Smooth muscle cell of the pulmonary artery (primary cell): ENCODE measurements at places on chromosomes 11 and 22. TPM values are rescaled to one million over a fixed set of nuclear protein-coding genes. Genes with fewer than 3 reads are reported as not detected.

Gene KCNQ1
- total RNA-seq: not detected in 2 replicates

Gene FOXRED2
- 10.4 and 14.1 TPM in 2 replicates for total RNA-seq

Gene MFNG
- 0.07 and 0.30 TPM in 2 replicates for total RNA-seq

Gene TESMIN
- 0.10 and 0.26 TPM in 2 replicates for total RNA-seq

Gene VWCE
- 1.4 and 1.9 TPM in 2 replicates for total RNA-seq

Gene MFRP
- not detected in 2 replicates for total RNA-seq

Gene TYR
- not detected in 2 replicates for total RNA-seq

Gene USP2
- total RNA-seq: 0.33 TPM in 2 replicates

Gene GLYAT
- total RNA-seq: not detected in 2 replicates

Gene WBP2NL
- 0.52 and 0.73 TPM in 2 replicates for total RNA-seq

Gene CARS1
- total RNA-seq: 71.2 and 85.3 TPM in 2 replicates

Gene WNT11
- total RNA-seq: 0.52 TPM in 1 of 2 replicates, not detected in the other

Gene MEN1
- total RNA-seq: 24.4 and 31.0 TPM in 2 replicates

Gene GUCD1
- 130 and 154 TPM in 2 replicates for total RNA-seq

Gene SCUBE1
- not detected in 2 replicates for total RNA-seq

Gene HSPB2
- total RNA-seq: 0.79 and 1.4 TPM in 2 replicates

Gene XKR3
- total RNA-seq: not detected in 2 replicates

Gene NTM
- total RNA-seq: 64.2 and 65.2 TPM in 2 replicates

Gene TMEM135
- total RNA-seq: 19.8 and 25.3 TPM in 2 replicates

Gene FAM83F
- under 0.01 TPM in 1 of 2 replicates, not detected in the other for total RNA-seq

Gene KDELR3
- total RNA-seq: 134 and 166 TPM in 2 replicates

Gene CECR2
- 0.03 TPM in 1 of 2 replicates, not detected in the other for total RNA-seq
